Activated CD4-positive, CD25-positive, alpha-beta regulatory T cell (primary cell): ENCODE measurements at places on chromosomes 3 and 15.

- DNase-seq, result no peak
Observed at GRCh38 chr3:187669675-187670504, at the start of gene SST. SST (minus strand) TSS chr3:187670394; CDS start chr3:187670291, 103 bp downstream.

GRCh38 chr3:177034832-177035475 is 162.3 kb downstream of the TBL1XR1 start:
- no peak for DNase-seq

DNA sequence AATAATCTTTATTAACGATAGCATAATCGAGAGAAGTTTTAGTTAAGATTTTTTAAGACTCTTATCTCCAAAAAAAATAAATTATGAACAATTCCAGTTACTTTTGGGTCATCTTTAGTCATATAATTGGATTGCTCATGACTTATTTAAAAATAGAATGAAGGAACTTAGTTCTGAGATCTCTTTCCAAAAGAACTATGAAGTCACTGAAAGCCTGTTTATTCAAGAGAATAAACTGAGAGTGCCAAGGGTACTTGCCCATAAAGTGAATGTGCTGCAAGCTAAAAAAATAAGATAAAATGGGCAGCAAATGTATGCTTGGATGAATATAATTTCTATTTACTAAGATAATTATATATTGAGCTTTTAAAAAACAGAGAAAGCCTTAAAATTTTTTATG is 176.5 kb upstream of the PLSCR5 start:
- DNase-seq, result no peak

DNA sequence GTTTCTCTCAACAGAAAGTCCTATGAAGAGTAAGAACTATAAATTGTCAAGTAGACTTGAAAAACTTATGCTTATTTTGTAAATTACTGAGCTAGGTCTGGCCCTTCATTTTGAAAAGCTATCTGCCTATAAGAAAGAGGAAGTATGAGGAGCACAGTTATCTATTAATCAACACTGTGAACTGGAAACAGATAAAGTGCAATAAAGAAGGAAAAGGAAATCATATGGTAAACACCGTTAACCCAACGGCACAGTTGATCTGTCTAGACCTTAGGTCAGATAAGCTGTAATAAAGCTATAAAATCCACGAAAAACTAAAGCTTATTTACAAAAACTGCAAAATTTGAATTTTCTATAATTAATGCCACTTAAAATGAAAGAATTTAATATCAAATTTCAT is 242.5 kb downstream of the ZBTB20 start:
- DNase-seq, result no peak

DNA sequence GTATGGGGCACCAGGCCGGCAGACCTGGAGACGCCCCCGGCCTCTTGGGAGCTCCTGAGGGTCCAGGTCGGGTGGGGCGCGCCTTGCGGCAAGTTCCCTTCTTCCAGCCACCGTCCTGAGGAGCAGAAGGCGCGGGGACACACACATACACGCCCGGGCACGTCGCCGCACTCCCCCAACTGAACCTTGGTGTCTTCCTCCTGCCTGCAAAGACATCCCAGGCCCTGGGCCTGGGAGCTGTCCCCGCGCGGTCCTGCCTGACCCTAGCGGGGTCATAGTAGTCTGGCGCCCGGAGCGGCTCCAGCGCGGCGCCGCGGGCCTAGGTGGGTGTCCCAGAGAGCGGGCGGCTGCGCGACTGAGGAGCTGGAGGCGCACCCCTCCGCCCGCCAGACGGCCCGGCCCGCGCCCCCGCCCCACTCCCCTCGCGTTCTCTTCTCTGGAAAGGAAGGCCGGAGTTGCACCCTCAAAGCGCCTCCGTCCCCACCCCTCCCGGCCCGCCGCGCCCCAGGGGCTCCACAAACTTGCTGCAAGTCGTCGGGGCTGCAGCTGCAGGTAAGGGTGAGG is 185.9 kb upstream of the LINGO1 start:
- no peak for DNase-seq
